Occipital lobe (tissue), 3 donors: ENCODE measurements at places on chromosomes 7 and 10. TPM values are rescaled to one million over a fixed set of nuclear protein-coding genes. Genes with fewer than 3 reads are reported as not detected.
A peak's percentile ranks its signal among the peaks of the same experiment; 100 is the strongest.

- no peak for DNase-seq
Observed at GRCh38 chr10:48439031-48439430, 132.6 kb downstream of the MAPK8 start.

DNA sequence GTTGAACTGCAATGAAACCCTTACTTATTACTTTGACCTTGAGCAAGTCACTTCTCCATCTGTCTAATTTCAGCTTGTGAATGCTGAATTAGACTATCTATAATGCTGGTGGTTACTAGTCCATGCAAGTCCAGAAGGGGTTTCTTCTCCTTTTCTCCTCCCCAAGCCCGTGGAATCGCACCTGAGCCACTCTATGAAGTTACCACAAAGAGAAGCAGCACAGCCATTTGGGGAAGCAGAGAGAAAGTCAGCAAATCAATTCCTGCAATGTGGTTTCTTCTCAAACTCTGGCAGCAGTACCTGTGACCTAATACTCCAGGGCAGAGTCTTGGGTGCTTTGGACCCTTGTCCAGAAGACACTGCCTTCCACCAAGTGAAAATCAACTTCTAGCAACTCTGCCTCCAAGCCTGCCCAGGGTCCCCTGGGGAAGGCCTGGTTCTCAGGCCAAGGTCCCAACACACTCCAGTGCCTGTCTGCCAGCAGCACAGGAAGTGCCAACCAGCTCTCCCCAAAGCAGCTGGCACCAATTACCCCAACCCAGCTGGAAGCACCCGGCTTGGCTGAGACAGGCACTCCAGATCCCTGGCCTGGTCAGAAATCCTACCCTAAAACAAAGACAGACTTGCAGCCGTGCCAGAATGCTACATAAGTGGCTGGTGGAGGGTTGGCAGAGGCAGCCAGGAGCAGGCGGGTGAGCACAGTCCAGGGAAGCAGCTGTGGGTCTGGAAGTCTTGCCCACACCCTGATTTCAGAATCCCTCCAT is 200.3 kb downstream of the LSM5 start:
- DNase-seq, result peak; percentile 32

DNA sequence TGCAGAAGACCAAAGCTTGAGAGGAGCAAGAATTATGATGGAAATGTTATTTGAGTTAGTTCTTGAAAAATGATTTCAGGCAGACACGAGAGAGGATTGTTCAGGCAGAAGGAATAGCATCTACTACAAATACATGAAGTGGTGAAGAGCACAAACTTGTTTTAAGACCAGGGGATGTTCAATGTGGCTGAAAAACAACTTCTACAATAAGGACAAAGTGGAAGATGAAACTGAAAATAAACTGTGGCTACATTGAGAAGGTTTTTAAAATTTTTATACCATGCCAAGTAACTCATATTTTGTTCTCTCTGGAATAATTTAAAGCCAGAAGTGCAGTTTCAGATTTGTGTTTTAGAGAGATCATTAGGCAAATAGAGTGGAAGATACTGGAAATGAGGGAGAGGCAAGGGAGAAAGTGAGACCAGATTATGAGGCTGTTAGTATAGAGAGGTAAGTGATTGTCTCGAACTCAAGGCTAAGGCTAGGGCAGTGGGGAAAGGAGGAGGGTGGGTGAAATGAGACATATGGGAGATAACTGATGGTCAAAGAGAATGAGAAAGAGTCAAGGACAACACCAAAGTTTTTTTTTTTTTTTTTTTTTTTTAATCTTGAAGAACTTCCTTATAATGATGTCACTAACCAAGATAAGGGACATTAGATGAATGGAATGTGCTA is 115.4 kb downstream of the MDFIC start:
- no peak for DNase-seq

DNA sequence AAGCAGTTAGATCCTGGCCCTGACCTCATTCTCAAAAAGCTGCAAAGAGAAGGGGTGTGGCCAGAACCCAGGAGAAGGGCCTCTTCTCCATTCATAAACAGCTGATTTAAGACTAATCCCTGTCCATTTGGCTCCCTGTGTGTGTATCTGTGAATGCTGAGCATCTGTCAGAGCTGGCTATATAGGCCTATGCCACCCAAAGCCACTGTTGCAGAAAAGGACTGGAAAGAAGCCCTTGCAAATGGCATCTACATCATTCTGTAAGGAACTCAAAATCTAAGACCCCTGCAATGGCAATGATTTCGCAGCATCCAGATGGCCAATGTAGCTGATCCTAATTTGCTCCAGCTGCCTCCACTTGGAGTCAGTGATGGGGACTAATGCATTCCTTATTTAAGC is 384.5 kb downstream of the KCNMA1 start:
- no peak for DNase-seq

DNA sequence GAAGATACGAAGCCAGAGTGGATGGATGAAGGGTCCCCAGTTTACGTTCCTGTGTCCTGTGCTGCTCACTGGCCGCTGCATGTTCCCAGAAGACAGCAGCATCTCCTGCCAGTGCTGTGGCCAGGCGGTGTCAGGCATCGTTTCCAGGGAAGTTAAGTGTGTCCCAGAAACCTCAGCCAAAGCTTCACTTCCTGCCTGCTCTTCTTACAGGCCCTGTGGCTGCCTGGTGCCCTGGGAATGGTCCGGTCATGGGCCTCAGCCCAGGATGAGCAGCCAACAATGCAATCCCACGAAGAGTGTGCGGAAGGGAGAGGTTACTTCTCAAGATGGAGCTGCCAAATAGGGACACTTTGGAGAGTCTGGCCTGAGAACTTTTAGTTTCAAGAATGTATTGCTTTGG is 99.7 kb upstream of the TARP start:
- DNase-seq, result no peak

DNA sequence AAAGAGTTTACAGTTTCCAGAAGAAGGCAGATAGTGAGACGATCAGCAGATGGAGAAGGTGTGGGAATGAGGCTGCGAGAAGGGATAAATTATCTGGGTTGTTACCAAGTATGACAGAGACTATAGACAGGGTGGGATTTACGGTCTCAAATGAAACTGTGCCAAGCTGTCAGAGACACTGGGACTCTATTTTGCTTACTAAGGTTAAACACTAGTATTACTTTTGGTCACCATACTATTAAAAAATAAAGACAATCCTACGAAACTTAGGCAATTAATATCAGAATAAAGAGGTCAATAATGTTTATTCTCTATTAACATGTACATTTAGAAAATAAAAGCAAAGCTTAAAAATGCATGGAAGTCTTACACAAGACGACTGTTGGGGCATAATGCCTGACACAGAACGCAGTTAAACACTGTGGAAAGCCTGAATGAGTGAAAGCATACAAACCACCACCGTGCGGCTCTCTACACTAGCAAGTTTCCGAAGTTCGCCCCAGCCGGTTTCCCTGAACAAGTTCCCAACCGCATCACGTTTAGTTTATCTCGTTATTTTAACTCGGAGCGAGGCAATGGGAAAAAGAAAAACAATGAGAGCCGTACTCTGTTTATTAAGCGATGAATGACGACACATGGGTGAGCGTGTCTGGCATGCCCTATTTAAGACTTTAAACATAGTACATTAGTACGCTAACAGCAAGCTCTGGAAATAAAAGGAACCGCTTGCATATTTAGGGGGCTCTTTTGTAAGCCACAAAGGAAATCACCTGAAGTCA is 909 bp upstream of the CC2D2B start:
- peak; percentile 19 for DNase-seq

Gene POLD2
- 49.9 TPM for total RNA-seq

Gene TAS2R5
- total RNA-seq, result 3.4 TPM
